ENCODE measurements at places on chromosomes 4 and X.

GRCh38 chrX:118039591-118039990 is 77.0 kb downstream of the KLHL13 start:
- no peak for DNase-seq

DNA sequence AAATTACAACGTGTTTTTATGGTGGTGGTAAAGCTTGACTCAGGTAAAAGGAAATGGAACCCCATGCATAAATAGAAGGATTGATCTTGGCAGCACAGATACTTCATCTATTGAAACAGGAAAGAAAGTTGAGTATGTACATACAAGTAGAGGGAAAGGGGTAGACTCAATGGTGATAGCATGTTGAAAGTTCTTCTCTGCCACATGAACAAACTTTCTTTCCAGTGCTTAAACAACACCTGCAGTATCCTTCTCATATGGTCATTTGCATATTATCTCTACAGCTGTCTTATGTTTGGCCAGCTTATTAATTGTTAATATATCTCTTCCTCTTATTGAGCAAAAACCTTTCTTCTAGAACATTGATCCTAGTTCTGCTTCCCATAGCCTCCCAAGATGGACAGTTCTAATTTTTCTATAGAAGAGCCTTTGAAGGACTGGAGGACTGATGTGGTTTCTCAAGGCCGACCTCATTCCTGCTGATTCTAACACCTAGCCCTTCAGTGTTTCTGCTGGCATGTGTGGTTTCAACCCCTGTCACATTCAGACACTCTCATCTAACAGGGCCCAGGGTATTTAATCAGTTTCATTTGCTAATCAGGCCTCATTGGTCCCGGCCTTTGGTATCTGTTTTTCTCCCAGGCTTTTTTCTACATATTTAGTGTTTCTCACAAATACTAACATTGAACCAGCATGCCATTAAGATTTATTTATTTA is 108.1 kb upstream of the SPRY1 start:
- DNase-seq, result no peak

DNA sequence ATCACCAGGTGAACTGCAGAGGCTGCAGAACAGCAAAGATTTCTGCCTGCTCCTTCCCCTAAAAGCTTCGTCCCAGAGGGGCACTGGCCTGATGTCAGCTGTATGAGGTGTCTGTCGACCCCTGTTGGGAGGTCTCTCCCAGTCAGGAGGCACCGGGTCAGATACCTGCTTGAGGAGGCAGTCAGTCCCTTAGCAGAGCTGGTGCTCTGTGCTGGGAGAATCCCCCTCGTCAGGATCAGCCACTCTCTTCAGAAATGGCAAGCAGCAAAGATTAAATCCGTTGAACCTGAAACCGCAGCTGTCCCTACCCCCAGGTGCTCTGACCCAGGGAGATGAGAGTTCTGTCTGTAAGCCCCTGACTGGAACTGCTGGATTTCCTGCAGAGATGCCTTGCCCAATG is 1166.3 kb upstream of the ADGRL3 start:
- DNase-seq, result no peak

- DNase-seq, result no peak
These were observed 55.8 kb downstream of the POLR2B start for GRCh38 chr4:57034520-57034919.

DNA sequence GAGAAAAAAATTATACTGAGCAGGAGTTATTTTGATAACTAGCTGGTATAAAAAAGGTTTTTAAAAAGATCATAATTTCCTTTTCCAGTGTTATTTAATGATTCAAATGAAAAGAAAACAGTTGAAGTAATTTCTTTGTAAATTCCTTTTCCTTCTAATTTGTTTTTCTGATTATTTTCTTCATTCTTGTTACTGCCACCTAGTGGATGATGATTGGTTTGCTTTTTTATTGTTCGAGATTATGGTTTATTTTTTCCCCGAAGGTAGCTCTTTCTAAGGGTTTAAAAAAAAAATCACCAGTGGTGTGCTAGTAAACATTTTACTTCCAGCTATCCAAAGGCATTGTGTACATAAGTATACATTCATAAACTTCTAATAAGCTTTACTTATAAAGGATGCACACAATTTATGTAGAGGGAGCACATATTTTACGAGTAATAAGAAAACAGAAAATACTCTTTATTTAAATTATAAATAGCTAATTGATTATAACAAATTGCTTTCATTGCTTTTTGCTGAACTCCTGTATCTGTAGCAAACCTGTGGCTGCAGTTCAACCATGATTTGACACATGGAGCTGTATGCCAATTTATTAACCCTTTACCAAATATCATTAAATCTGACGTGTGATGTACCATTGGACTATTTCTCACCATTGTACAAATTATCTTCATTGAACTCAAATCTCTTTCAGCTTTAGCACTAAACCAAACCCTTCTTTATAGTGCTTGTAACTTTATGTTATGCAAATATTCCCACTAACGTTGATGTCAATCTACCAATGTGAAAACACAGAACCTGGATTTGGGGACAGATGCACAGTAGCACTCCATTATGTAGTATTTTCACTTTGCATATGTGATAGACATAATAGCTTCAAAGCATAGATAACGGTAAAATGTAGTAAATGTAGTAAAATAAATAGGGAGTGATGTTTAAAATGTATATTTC is 97.8 kb upstream of the ANK2 start:
- DNase-seq, result no peak

All from 8988T (cell line).